ENCODE measurements at places on chromosomes 16 and 17.

DNA sequence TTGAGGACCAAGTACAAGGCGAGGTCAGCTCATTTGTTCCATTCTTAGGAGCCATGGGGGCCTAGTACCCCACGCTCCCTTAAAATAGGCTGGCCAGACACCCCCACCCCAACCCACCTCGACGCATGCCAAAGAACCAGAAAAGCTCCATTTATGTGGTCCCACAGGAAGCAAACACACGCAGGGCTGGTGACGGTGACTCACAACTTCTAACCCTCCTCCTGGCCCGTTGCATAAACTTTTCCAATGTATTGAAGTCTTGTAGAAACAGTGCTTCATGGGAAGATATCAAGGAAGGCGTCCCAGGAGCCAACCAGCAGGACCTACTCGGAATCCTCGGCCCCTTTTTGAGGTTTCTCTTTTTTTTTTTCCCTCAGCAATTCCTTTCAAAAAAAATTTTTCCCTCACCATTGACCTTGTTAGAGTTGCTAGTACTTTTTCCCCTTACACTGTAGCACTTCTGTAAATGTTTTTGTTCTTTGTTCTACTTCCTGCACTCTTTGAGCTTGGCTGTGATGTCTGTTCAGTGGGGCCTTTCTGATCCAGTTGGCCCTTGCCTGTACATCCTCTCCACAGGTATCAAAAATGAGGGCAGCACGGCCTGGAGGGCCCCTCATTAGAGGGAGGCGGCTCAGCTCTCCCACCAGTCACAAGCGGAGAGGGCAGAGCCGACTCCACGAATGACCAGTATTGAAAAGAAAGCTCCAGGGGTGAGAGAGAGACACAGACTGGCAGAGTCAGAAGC lies 208.3 kb downstream of the RGS9 start:
- DNase-seq: no peak
- no peaks in the 10 kb centered on the region for H3K36me3 ChIP-seq
- H3K4me3 ChIP-seq: no peak overlapping the region

DNA sequence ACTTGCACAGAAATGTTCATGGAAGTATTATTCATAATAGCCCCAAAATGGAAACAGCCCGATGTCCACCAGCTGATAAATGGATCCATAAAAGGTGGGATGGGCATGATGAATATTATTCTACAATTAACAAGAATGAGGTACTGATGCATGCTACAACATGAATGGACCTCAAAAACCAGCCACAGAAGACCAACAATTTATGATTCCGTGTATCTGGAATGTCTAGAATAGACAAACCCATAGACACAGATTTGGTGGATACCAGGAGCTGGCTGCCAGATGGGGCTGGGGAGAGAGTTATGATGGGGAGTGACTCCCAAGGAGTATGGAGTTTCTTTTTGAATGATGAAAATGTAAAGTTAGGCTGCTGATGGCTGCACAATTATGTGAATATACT lies 10.8 kb upstream of the NAGLU start:
- peaks cover 28% of the 10 kb centered on the region for H3K4me1 ChIP-seq
- peaks cover 12% of the 10 kb centered on the region for H3K36me3 ChIP-seq
- no peak for DNase-seq
- no peak overlapping the region for H3K27ac ChIP-seq
- no peak overlapping the region for H3K4me3 ChIP-seq

GRCh38 chr16:85554889-85555718 lies 58.0 kb upstream of the GSE1 start:
- H3K4me1 ChIP-seq: peaks cover 44% of the 10 kb centered on the region
- no peak overlapping the region for H3K27ac ChIP-seq
- peak overlapping the region; percentile 76 for H3K4me3 ChIP-seq
- H3K27me3 ChIP-seq: no peaks in the 10 kb centered on the region
- no peaks in the 10 kb centered on the region for H3K36me3 ChIP-seq
- no peak for DNase-seq

GRCh38 chr17:73118951-73119391 lies 26.5 kb upstream of the SLC39A11 start:
- H3K4me3 ChIP-seq: no peak overlapping the region
- DNase-seq: no peak
- H3K27ac ChIP-seq: no peak overlapping the region
- no peaks in the 10 kb centered on the region for H3K27me3 ChIP-seq
- peaks cover 2% of the 10 kb centered on the region for H3K4me1 ChIP-seq

DNA sequence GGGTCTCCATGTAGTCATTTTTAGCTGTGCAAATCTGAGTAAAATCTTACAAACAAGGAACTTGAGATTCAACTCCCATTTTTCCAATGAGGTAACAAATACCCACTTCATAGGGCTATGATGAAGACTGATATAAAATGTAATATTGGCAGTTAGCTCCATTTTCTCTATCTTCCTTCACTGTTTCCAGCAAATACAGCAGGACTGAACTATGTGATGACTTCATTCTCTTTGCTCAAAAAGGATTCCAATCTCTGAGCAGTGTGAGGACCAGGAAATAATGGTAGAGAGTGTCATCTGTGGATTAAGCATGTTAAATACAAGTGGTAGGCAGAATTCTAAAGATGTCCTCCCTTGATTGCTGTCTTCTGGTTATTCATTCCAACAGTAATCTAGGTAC lies 18.3 kb downstream of the RND2 start:
- H3K4me1 ChIP-seq: peaks cover 13% of the 10 kb centered on the region
- no peak for DNase-seq
- H3K4me3 ChIP-seq: no peak overlapping the region
- H3K36me3 ChIP-seq: peaks cover 53% of the 10 kb centered on the region
- H3K27me3 ChIP-seq: no peaks in the 10 kb centered on the region
- H3K27ac ChIP-seq: no peak overlapping the region

DNA sequence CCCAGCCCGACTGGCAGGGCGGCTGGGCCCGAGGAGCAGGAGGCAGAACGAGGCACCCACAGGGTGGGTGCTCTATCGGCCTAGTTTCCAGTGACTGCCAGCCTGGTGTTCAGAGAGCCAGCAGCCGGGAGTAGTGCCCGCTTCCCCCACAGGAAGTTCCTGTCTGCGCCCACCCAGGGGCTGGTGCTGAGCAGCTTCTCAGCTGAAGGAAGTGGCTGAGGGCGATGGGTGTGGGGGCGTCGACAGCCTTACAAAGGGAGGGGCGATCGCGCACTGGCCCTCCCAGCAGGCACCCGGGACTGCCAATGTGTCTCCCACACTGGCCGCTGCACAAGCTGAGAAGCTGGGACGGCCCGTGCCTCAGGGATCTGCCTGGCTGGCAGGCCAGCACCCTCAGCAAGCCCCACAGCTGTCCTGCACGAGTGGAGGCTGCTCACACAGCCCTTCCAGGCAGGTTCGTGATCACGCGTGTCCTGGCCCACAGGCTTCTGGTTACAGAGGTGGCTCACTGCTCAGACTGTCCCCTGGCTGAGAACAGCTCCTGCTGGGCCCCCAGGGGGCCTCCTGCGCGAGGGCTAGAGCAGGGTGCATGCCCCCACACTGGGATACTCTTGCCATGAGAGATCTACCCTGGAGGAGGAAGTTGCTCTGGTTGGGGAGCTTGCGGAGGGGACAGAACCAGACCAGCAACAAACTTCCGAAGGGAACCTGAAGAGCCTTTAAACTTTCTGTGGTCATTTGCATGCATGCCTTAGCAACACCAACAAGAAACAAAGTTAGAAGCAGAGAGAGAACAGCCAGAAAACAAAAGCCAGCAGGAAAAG lies 2.5 kb downstream of the RNF166 start:
- no peak overlapping the region for H3K27ac ChIP-seq
- H3K4me1 ChIP-seq: peaks cover 17% of the 10 kb centered on the region
- no peaks in the 10 kb centered on the region for H3K27me3 ChIP-seq
- no peak for DNase-seq
- H3K36me3 ChIP-seq: peaks cover 11% of the 10 kb centered on the region

All from neuronal stem cell (in vitro differentiated cells).